ENCODE measurements at places on chromosomes 1 and 21.

DNA sequence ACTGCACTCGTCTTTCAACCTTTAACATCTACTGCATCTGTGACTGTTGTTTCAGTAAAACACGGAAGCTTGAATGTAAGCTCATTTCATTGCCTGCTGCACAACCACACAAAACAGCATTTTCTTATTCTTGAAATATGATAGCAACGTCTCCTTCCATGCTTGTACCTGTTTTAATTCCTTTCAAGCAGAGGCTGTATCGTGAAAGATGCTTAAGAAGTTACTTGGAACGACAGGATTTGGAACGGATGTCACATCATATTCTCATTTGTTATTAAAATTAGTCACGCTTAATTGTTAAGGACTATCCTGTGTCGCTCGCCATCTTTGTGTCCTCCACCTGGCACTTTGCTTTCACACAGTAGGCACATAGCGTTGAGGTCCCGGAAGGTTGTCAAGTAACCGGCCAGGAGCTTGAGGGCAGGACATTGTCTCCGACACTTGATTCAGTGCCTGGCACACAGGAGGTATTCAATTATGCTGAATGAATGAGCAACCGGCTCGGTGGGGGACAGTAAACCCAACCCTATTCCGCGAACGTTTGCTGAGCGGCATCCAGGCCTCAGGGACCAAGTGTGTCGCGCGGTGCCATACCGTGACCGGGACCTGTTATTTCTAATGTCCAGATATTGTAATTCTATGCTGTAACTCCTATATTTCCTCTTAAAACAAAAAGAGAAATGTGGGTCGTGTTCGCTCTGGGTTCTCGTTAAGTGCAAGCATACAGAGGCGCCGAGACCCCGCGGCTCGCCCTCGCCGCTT lies 499 bp upstream of the SH3GLB1 start:
- DNase-seq = peak; percentile 11

- no peak for DNase-seq
Measured at GRCh38 chr1:223733898-223734852, 21.8 kb downstream of the CAPN2 start.

- DNase-seq = no peak
Measured at GRCh38 chr1:16063226-16063829, 10.1 kb downstream of the FAM131C start.

DNA sequence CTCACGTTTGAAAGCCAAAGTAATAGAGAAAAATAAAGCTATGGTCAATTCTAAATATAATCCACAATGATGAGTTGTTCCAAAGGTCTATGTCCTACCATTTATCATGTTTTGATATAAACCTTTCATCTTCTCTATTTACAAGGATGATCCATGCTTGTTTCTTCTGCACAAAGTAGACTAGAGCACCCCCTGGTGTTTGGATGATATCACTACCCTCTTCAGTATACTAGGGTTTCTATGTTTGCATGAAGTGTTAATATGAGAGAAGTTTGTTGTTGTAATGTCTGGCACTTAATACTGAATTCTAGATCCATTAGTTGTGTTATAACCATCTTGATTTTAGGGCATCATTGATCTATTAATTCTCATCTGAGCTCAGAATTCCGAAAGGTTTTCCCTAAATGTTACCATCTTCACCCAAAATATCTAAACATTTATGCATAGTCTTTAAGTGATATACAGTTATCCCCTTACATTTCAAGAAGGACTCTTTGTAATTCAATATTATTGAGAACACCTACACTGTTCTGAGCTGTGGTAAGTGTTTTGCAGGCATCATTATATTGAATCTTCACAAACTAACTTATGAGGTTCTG lies 21.1 kb downstream of the CLDN8 start:
- no peak for DNase-seq

GRCh38 chr1:74502858-74503257 lies 9.6 kb downstream of the LRRC53 start:
- no peak for DNase-seq

- DNase-seq = no peak
Measured at GRCh38 chr1:168428063-168428731, 115.6 kb downstream of the XCL2 start.

DNA sequence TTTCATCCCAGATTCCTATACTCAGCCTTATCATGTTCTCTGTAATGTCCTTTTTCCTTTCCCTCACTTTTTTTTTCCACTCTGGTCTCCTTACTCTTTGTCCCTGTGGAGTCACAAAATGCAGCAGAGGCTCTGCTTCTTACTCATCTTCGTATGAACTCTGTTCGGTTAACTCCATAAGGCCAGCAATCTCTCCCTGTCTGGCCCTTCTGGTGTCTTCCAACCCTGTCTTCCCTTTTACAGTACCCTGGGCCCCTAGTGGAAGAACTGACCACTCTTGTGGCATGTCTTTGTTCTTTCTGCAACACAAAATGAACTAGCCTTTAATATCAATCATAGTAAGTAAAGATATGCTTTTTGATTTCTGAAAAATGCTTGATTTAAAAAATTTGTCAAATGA lies 7.1 kb downstream of the CD101 start:
- no peak for DNase-seq

DNA sequence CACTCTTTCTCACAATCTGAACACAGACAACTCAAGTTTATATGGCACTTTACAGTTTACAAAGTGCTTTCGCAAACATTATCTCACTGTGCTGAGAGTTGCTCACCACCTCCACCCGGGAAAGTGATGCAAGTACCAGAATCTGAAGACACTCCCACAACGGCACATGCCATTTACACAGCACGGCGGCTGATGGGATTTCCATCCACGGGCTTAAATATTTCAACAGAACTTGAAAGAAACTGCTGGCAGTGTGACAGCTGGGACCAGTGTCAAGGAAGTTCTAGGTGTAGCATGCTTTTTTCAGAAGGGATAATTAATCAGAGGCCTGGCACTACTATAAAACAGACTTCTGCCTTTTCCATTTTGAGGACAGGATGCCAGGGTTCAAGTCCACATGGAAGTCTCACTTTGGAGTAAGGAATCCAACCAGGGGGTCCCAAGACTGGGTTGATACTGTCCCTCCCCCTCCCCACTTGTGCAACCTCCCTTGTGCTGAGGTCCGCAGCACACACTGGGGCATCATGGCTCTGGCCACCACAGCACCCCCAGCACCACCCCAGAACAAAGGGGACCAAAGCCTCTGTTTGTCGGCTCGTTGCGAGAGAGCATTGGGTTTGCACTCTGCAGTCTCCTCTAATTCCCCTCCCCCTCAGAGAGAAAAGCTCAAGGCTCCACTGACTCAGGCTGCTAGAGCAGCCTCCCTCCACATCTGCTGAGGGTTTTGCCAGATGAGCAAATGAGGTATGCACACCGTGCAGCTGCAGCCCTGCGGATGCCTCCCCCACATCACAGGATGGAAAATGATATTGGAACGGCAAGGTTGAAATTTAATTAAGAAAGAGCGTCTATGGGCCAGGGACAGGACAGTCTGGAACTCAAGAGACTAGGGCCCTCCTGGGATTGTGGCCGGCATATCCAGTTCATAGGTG lies 154.9 kb downstream of the TGFBR3 start:
- DNase-seq = no peak

DNA sequence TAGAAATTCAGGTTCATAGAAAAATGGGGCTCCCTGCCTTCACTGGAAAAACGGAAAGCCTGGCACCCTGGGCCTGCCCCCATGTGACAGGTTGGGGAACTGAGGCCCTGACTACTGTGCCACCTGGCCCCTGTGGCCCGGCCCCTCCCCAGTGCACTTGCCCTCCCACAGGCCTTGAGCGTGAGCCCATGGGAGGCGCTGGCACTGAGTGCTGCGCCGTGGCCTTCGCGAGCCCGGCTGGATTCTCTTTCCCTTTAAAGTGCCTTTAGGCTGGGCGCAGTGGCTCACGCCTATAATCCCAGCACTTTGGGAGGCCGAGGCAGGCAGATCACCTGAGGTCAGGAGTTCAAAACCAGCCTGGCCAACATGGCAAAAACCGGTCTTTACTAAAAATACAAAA lies 45.7 kb downstream of the SLC37A1 start:
- no peak for DNase-seq

DNA sequence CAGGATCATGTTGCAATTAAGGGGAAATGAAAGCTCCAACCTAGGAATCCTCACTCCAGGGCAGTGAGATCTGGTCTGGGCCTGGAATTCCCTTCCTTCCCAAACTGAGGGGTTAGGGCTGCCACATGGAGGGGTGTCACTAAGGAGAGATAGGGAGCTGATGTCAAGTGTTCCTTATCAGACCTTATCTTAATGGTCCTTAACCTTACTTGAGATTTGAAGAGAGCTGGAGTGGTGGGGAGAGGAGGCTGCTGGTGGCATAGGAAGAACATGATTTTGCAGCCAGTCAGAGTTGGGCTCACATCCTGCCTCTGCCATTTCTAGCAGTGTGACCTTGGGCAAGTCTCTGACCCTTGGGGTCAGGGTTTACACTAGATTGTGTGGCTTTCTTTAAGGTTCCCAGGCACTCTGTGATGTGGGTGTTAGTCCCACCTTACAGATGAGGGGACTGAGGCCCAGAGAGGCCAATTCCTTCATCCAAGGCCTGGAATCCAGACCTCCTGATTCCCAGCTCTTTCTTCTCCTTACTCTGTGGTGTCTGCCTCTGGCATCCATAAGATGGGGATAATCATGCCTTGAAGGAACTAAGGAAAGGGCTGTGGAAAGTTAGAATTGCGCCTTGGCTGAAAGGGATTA lies 56.3 kb upstream of the SYNC start:
- DNase-seq = no peak

GRCh38 chr1:18922319-18922726 lies 20.0 kb upstream of the ALDH4A1 start:
- no peak for DNase-seq

GRCh38 chr1:84960371-84960770 lies 36.5 kb downstream of the MCOLN2 start:
- no peak for DNase-seq

- no peak for DNase-seq
Measured at GRCh38 chr1:182715531-182715930, 31.1 kb upstream of the RGS8 start.

- DNase-seq = no peak
Measured at GRCh38 chr1:9942399-9942938, 722 bp downstream of the LZIC start.

DNA sequence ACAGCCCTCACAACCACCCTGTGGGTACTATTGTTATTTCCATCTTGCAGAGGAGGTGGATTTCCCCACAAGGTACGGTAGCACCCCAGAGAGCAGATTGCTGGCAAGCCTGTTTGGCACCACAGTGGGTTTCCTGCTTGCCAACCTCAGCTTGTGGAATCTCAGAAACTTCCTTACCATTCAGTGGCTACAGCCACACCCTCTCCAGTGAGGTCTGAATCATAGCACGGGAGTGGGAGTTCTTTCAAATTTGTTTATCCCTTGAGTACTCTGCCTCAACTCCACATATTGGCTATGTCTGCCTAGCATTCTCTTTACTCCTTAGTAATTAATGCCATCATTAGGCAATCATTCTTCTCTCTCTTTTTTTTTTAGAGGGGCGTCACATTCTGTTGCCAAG lies 162.1 kb downstream of the PTPRU start:
- DNase-seq = no peak

DNA sequence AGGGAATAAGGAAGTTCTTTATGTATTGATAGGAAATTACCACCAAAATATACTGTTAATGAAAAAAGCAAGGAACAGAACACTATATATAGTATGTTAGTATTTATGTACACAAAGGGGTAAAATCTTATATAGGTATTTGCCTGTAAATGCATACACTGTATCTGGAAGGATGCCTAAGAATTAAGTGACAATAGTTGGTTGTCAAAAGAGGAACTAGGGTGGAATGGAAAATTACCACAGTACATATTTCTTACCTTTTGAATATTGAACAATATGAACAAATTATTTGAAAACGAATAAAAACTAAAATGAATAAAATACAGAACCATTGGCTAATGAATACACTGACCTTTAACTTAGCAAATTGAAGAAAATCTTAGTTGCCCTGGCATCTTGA lies 13.6 kb downstream of the ARPC5 start:
- DNase-seq = no peak

GRCh38 chr1:205449750-205450443 lies 5.9 kb downstream of the BLACAT1 start:
- no peak for DNase-seq

- DNase-seq = no peak
Measured at GRCh38 chr1:91609551-91609950, 108.9 kb downstream of the CDC7 start.

DNA sequence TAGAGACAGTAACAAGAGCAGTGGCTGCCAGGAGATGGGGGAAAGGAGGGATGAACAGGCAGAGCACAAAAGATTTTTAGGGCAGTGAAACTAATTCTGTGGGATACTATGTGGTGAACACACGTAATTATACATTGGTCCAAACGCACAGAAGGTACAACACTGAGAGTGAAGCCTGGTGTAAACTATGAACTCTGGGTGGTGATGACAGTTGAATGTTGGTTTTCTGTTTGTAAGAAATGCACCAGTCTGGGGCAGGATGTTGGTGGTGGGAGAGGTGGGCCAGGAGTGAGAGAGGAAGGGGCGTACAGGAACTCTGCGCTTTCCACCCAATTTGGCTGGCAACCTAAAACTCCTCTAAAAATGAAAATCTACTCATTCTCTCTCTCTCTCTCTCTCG lies 50.2 kb upstream of the TIAM1 start:
- no peak for DNase-seq

DNA sequence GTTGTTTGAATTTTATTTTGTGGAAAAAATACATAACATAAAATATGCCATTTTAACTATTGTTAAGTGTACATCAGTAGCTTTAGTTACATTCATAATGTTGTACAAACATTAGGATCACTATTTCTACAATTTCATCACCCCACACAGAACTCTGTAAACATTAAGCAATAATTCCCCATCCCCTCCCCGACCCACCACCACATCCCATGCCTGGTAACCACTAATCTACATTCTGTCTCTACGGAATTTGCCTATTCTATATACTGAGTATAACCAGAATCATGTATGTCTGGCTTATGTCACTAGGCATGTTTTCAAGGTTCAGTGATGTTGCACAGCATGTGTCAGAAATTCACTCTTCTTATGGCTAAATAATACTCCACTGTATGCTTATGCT lies 47.7 kb downstream of the CDC42BPA start:
- no peak for DNase-seq

GRCh38 chr1:153536012-153536670 lies 350 bp upstream of the S100A6 start:
- peak; percentile 73 for DNase-seq

GRCh38 chr1:169426174-169426705 lies 1.0 kb downstream of the CCDC181 start:
- DNase-seq = no peak

- DNase-seq = no peak
Measured at GRCh38 chr1:151461694-151462093, 2.4 kb upstream of the POGZ start.

- DNase-seq = no peak
Measured at GRCh38 chr1:20078171-20078651, 8.2 kb downstream of the PLA2G5 start.

- DNase-seq = no peak
Measured at GRCh38 chr1:22132517-22133235, 10.2 kb downstream of the WNT4 start.

DNA sequence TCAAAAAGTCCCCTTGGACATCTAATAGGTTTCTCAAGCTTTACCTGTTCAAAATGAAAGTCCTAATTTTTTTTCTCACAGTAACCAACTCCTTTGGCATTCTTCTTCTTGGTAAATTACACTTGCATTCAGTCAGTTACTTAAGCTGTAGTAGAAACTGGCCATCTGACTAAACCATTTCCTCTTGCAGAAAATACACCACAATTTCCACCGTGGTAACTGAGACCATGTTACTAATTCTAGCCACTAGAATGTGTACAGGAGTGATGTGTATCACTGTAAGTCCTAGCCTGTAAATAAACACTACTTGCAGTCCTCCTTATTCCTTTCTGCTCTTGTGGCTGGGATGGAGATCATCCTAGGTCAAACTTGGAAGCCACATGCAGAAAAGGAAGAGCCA lies 965.4 kb upstream of the TMPRSS15 start:
- DNase-seq = no peak
